ENCODE measurements at places on chromosomes 4 and X.

DNA sequence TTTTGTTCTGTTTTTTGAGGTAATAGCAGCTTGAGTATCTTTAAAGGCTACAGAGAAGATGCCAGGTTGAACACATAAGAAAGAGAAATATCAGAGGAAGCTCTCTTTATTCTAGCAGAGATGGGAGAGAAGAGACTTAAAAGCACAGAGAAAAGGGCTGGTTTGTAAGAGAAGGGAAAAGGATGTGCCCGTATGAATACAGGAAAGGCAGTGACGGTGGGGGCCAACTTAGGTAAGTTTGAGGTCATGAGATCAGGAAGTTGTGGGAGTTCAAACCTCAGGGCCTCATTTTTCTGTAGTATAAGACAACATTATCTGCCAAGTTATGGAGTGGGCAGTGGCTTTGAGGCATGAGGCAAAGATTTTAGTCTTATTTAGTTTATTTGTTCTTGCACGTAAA lies 121.3 kb upstream of the S100G start:
- peak; percentile 51 for DNase-seq

DNA sequence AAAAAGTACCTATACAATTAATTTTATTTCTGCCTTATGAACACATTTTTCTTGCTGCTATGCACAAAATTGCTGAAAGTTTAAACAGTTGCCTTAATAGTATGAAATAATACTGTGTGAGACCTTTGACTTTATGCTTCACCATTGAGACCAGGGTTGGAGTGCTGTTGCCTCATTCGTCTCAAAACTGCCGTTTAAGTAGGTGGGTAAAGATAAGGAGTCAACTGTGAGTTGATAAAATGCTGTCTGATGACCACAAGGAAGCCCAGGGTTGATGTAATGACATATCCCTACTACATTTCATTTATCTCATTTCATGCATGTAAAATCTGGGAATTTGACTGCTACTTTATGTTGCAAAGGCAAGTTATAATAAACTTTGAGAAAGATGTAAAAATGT lies 23.4 kb downstream of the STK26 start:
- DNase-seq, result no peak

- DNase-seq, result no peak
Measured at GRCh38 chr4:170058826-170059225, 30.9 kb downstream of the AADAT start.

DNA sequence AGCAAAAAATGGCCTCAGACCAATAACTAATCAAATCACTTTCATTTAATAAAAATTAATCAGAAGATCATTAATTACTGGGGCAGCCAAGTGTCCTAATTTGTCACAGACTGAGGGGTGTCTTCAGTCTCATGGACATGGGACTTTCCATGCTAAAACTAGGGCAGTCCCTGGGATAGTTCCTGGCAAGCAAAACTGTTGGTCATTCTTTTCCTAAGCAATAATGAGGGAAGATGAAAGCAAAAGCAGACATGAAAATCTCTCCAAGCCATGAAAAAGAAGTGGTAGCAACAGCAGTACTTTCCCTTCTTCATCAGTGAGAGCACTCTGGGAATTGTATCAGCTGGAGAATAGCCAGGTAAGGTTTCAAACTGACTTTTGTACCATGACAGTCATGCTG lies 3.7 kb upstream of the ANTXR2 start:
- DNase-seq, result no peak

DNA sequence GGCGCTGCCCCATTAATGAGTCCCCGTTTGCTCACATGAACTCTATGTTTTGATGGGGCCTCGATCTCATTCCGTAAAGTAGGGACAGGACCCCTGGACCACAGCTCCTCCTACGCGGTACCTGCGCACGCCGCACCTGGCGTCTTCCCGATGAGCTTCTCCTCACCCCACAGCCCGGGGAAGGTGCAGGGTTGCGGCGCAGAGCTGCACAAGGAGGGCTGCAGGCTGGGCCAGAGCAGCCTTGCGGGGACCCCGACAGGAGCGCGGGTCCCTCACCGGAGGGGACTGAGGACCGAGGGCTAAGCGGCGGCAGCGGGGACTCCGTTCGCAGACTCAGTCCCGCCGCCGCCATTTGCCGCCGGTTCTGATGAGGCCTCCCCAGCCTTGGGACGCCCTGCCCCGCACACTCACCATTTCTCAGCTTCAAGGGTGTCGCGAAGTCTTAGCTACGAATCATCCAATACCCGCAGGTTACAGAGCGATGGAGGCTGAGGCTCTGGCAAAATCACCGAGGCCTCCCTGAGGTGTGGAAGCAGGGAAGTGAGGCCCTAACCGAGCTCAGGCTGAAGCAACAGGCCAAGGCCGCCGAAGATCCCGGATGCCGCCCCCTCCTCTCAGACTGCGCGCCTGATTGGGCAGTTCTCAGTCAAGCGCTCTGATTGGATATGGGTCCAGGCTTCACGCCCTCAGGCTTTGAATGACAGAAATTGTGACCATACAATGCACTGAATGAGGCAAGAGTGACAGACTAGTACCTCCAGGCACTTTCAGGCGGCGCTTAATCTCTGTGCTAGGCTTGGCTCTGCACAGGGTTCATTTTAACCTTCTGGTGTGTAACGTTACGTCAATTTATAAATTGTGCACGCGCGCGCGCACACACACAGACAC lies 25.1 kb downstream of the ZNF721 start:
- DNase-seq, result peak; percentile 95

GRCh38 chrX:77969538-77969937 lies at the start of gene PGAM4:
Gene PGAM4, minus strand, starts transcription at chrX:77969638. Its CDS starts 0 bp downstream, at chrX:77969638.
- no peak for DNase-seq

- peak; percentile 41 for DNase-seq
Measured at GRCh38 chr4:105140684-105141490, 5.8 kb upstream of the TET2 start.

GRCh38 chr4:68693325-68694075 lies 23.0 kb upstream of the UGT2B15 start:
- DNase-seq, result no peak

- no peak for DNase-seq
Measured at GRCh38 chr4:24690436-24690835, 104.9 kb upstream of the SOD3 start.

GRCh38 chr4:85126991-85127591 lies 160.6 kb upstream of the WDFY3 start:
- no peak for DNase-seq

- DNase-seq, result no peak
Measured at GRCh38 chr4:153785910-153786721, 2.8 kb downstream of the SFRP2 start.

DNA sequence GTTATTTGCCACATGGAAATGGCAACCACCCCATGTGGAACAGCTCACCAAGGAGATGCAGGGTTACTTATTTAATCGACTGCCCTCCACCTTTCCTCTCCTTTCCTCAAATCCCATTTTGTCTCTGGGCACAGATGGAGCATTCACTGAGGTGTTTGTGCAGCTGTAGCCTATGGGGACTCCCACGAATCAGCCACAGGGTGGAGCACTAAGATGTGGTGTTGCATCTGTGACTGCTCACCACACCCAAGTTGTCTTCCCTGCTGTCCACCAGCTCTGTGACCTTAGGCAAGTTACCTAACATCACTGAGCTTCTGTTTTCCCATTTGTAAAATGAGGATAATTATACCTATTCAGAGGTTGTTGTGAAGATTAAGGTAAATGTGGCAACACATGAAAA lies 252.4 kb upstream of the CPEB2 start:
- peak; percentile 17 for DNase-seq

DNA sequence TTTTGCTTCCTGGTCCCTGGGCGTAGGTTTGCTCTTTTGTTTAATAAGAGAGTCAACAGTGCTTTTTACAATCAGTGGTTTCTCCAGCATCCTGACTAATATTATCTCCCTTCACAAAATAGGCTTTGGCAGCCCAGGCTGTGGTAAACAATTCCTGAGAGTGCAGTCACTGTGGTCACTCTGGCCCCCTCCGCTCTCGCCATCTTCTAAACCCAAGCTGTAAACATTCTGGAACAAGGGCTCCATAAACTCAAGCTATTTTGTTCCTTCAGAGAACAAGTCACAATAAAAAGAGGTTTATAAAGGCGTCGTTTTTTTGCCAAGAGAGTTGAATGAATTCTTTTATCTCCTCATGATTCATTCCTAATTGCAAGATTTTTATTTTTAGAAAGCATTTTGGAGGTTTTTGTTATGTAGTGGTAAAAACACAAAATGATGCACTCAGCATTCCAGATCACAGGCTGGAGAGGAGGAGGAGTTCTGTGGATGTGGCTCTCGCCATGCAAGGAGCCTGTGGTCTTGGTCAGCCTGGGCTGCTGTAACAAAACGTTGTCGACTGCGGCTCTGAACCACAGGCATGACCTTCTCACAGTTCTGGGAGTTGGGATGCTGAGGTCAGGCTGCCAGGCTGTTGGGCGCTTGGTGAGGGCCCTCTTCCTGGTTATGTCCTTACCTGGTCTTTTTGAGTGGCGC lies 486.4 kb upstream of the FAT1 start:
- no peak for DNase-seq

GRCh38 chr4:160864253-160864652 lies 1299.5 kb downstream of the FSTL5 start:
- no peak for DNase-seq

DNA sequence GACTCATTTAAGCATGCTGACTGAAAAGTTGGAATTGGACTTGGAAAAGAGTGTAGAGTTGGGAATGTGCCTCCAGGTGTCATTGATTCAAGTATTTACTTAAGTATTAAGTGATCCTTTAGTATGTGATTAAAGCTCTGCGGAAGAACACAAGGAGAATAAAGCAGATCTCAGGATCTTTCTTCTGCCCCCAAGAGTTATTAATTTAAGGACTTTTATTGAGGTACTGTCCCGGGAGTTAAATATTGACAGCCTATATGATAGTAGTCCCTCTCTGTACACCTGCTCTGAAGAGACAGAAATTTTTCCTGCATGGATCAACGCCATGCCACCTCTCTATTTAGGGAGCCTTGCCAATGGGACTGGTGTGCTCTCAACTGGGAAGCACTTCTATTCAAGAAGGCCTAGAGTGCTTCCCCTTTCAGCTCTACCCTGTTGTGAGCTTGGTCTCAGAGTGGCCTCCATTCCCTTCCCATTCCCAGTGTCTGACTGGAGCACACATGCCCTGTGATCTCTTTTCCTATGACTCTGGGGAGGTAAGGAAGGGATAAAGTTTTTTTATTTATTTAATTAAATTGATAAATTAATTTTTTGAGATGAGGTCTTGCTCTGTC lies 75.9 kb downstream of the SHISA3 start:
- no peak for DNase-seq

DNA sequence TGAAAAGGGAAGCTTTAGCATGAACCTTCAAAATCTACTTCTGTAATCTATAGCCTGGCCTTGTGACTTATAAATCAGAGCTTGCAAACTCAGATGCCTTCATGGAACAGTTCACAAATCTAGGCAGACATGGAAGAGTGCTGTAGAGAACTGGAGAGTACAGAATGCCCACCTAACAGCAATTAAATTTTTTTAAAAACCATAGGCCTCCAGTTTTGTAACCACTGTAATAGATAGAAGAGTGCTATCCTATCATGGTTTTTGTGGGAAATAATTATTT lies 10.4 kb downstream of the MTMR1 start:
- no peak for DNase-seq

DNA sequence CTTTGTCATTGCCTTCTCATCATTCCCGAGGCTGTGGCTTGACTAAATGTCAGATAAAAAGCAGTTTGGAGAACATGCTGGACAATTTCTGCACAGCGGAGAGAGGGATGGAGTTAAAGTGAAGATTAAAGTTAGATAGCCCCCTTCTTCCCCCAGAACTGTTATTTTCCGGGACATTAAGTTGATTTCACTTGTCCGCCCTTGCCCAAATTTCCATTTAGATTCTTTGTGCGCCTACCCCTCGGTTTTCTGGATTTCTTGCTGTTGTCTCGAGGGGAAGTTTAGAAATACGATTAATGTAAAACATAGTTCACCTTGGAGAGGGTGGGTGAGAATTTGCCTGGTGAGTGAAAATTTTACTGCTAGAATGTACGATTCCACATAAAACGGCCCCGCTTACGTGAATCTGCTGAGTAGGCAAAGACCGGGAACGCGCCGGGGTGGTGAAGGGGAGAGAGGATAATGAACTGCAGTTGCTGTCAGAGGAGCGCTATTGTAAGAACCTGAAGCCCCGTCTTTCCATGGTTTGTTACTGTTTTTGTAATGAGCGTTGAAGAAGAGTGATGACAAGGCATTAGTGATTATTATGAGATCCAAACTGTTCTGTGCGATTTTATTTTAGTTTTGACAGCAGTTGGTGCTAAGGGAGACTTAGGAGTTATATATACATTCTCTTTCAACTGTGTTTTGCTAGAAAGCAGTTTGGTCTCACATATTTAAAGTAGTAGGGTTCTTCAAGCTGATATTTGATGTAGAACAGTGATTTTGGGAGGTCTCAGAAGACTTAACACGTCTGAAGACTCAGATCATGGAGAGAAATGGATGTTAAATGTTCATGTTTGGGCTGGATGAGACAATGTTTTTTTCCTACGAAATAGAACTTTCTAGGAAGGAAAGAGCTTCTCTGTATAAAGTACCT lies 73.0 kb downstream of the AFF1 start:
- peak; percentile 60 for DNase-seq

GRCh38 chr4:186298031-186298647 lies 32.1 kb downstream of the F11 start:
- DNase-seq, result no peak

GRCh38 chr4:125044886-125045285 lies 269.9 kb upstream of the FAT4 start:
- no peak for DNase-seq

DNA sequence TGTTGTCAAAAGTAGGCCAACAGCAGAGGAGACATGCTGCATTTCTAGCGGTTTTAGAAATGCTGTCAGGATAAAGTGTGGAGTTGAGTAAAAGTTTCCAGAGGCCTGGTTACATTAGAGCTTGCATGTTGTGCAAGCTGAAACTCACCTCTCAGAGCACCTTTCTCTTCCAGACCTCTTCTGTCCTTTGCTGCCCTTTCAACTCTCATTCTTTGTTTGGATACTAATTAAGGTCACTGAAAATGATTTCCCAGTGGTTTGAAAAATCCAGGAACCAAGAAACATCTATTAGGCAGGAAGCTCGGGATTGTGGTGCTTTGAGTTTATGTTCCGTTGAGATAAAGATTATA lies 426.6 kb downstream of the MAPK10 start:
- DNase-seq, result no peak

DNA sequence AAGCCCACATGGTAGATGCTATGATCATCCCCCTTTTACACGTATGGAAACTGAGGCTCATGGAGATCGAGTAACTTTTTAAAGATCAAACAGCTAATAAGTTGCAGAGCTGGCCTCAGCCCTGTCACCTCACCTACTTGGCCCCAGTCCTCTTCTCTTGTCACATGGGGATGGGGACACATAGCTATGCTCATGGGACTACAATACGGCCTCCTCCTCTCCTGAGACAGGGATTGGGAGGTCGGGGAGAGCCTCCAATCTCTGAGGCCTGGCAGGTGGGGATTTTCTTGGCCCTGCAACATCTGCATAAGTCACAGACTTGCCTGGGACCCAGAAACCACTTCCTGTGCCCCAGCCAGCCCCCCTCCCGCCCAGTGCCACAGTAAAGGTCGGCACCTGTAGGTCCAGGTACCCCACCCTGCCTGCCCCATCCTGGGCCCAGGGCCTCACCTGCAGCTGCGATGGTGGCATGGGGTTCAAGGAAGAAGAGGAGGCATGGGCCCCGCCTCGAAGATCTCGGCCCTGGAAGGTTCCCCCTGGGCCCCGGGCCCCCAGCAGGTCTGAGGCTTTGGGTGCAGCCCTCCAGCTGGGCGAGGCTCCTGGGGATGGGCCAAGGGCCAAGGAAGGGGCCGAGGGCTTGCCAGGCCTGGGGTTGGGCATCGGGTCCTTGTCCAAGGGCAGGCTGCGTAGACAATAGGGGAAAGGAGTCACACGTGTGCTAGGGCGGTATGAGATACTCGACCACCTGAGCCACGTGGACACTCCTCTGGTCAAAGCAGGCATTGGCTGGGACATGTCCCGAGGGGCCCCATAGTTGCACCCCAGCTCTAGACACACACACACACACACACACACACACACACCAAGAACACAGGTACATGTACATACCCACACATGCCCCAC lies 6.4 kb downstream of the FOXP3 start:
- peak; percentile 34 for DNase-seq

All from activated CD4-positive, alpha-beta T cell treated with anti-CD3 and anti-CD28 coated beads for 48 hours (primary cell).